ENCODE measurements at places on chromosomes 3 and 15. TPM values are rescaled to one million over a fixed set of nuclear protein-coding genes. Genes with fewer than 3 reads are reported as not detected.

GRCh38 chr3:135304378-135304777 is 509.3 kb downstream of the EPHB1 start:
- no peak for DNase-seq

GRCh38 chr3:65577843-65578430 is 460.8 kb downstream of the MAGI1 start:
- DNase-seq: no peak

GRCh38 chr3:9808345-9809037 is 1.6 kb upstream of the TTLL3 start:
- no peak for DNase-seq

GRCh38 chr3:113802795-113803455 is 35.7 kb upstream of the GRAMD1C start:
- DNase-seq: no peak

DNA sequence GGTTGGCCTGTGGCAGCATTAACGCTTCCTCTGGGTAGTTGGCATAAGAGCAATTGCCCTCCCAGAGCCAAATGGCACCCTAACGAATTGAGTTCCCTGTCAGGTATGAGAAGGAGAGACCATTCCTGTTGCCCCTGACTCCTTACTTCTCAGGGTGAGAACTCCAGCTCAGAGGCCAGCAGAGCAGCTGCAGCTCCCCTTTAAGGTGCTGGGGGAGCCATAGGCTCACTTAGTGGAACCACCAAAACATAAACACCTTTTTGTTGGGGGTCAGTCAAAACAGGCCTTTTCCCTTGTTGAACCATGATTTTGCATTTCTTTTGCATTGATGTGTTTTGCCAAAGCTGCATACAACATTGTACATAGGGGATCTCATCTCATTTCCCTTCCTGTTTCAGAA is 28.1 kb upstream of the LHFPL4 start:
- no peak for DNase-seq

GRCh38 chr3:146306656-146307455 is 56.0 kb upstream of the PLSCR4 start:
- no peak for DNase-seq

DNA sequence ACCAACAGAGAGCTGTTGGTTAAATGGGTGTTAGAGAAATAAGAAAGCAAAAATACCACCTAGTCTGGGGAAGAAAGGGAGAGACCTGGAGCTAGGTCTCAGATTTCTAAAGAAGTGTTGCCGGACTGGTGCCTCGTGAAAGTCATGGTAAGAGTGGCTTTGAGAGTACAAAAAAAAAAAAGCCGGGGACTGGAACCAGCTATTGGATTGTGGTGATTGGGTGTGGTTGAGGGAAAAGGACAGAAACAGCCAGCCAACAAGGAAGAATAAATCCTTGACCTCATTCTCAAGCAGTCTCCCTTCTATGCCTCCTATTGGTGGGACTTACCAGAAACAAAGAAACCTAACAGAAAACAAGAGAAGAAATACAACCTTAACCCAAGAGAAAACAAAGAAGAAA is 346.4 kb upstream of the KCNMB2 start:
- DNase-seq: no peak

- DNase-seq: no peak
Observed at GRCh38 chr3:128152419-128153155, 694 bp upstream of the EEFSEC start.

- DNase-seq: no peak
Observed at GRCh38 chr3:11593318-11594034, 50.2 kb downstream of the VGLL4 start.

GRCh38 chr3:108489776-108490175 is 20.6 kb downstream of the MYH15 start:
- no peak for DNase-seq

DNA sequence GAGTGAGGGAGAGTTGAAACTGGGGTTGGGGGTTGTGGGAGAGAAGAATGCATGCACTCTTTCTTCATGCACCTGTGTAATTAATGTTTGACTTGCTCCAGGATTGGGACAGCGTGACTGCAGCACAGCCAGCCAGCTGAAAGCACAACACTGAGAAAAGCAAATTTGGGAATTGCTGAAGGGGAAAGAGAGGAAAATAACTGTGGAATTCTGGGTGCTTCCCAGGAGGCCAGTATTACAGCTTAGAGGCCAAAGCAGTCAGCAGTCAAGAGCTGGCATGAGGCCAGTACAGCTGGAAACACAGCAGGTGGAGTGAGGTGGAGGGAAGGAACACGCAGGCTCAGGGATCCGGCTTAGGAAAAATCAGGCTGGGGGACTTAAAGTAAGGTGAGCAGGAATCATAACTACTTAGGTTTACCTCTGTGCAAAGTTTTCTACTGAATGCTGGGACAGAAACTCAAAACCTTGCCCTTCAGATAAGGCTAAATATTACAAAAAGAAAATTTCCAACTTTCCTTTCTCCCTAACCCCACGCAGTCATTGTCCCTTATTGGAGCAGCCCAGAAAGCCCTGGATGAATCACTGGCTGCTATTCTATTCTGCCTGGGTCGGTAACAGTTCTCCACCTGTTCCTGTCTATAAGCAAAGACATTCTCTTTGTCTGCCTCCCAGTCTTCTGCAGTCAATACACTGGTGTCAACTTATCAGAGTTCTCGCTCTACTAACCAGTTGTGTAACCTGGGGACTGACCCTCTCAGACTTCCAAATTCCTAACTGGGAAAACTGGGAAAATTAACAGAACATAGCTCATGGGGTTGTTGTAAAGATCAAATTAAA is 167.2 kb downstream of the MAGI1 start:
- DNase-seq: no peak

GRCh38 chr15:101718896-101719295 is 5.4 kb downstream of the TARS3 start:
- DNase-seq: no peak

- DNase-seq: no peak
Observed at GRCh38 chr3:156843071-156843808, 17.1 kb downstream of the LEKR1 start.

DNA sequence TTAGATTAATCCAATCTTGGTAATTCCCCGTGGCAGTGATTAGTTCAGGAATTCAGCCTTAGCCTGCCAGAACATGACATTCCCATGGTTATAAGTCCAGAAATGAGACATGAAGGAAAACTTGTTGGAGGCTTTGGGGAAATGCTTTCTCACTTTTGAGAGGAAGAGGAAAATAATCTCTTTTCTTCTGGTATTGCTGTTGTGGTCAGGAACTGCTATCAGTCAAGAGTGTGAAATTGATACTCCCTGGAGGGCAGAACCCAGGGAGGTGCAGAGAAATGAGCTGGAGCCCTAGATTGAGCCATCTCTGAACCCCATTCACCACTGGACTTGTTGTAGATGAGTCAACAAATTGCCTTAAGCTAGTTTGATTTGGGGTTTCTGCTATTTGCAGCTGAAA is 38.6 kb upstream of the APH1B start:
- DNase-seq: no peak

GRCh38 chr3:99637368-99638111 is 854 bp upstream of the COL8A1 start:
- DNase-seq: no peak

- no peak for DNase-seq
Observed at GRCh38 chr3:143885780-143886427, 37.6 kb upstream of the SLC9A9 start.

DNA sequence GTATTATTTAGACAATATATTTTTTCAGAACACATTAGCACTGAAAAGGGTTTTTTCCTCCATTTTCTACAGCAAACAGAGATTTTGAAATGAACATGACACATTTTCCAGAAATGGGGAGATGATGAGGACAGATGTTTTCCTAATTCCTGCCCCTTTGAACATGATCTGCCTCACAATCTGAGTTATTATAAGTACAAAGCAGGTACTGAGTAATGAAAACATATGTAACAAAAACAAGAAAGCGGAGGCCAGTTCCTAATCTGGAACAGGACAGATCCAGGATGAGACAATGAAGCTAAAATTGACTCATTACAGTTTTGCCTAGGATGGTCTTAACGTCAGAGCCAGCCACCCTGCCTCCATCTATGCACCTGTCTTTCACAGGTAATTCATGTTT is 642.8 kb upstream of the NR2F2 start:
- no peak for DNase-seq

DNA sequence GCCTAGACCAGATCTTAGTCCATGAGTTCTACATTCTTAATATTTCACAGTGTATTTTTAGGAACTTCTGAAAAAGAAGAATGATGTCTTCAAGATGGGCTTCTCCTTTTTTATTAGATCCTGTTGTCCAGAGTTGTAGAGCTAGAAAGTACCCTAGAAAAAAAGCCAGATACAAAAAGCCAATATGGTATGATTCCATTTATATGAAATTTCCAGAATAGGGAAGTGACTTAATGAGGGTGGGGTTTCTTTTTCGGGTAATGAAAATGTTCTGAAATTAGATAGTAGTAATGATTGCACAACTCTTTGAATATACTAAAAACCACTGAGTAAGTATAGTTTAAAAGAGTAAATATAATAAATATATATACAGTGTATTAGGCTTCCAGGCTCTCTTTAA is 116.9 kb downstream of the NFKBIZ start:
- no peak for DNase-seq

GRCh38 chr3:125967156-125967555 is 1.8 kb upstream of the ROPN1B start:
- DNase-seq: no peak

GRCh38 chr3:156978481-156978961 is 152.4 kb downstream of the LEKR1 start:
- DNase-seq: no peak

- DNase-seq: no peak
Observed at GRCh38 chr3:22862111-22862510, 341.0 kb upstream of the UBE2E2 start.

GRCh38 chr3:56858331-56858730 is 56.6 kb upstream of the ARHGEF3 start:
- DNase-seq: no peak

DNA sequence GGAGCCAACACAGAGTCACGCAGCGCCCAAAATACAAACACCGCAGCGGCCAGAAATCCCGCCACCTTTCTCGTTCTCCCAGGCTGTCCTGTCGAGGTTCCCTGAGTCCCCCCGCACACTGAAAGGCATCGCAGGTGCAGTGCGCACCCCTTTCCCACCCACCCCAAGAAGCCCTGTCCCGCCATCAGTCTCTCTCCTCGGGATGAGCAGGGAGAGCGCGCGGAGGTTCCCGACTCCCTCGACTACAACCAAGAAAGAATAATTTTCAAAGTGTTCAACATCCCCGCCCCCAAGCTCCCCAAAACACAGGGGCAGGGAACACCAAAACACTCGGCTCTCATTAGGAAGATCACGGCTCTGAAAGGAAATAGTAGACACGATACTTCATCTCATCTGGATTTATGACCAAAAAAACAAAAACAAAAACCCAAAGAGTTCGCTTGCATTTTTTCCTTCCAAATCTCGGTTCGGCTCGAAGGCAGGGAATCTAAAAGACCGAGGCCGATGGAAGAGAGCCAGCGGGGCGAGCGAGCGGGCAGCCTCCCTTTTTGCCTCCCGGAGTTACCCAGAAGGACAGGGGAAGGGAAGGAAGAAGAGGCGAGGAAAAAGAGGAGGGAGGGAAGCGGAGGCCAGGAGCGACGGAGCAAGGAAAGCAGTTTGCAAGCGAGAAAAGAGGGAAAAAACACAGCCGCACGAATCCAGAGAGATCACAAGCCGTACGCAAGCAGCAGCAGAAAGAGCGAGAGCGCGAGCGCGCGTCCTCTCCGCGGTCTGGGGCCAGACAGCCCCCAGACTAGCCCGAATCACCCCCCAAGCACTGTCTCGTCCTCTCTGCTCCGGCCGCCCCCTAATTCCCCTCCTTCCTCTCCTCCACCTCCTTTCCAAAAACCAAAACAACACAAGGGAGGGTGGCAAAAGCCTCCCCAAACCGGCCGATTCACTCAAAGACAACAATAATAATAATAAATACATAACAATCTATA is 808 bp downstream of the BCL6 start:
- peak; percentile 47 for DNase-seq

- no peak for DNase-seq
Observed at GRCh38 chr15:85316244-85316934, 64.0 kb upstream of the AKAP13 start.

DNA sequence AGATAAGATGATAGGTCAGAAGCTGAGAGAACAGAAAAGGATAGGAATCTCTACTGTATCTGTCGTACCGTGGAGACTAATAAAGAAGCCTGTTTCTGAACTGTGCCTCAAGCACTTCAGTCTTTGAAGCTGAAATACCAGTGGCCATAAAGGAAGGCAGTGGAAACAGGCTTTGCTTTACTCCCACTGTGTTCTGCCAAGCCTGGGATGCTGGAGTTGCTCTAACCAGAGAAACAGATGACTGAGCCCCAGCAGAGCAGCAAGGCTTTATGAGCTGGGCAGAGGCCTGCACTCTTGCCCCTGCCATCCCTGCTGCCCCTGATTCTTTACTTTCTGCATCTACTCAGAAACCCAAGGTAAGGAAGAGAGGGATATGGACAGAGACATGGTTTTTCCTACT is 89.4 kb downstream of the PDE8A start:
- DNase-seq: no peak

GRCh38 chr3:69161587-69162307 is 39.4 kb upstream of the LMOD3 start:
- no peak for DNase-seq

- DNase-seq: no peak
Observed at GRCh38 chr3:148938936-148939335, 52.4 kb upstream of the GYG1 start.

The CSTA gene
- not detected for total RNA-seq

The FGF7 gene
- not detected for total RNA-seq

The MAP1A gene
- 0.12 TPM for total RNA-seq

The TM4SF18 gene
- not detected for total RNA-seq

The GOLGA8G gene
- not detected for total RNA-seq

The PLS1 gene
- total RNA-seq: 0.66 TPM

The WDR76 gene
- total RNA-seq: 15.1 TPM

The FOXL2 gene
- total RNA-seq: not detected

The ARRDC4 gene
- 2.0 TPM for total RNA-seq

The GOLGA8T gene
- not detected for total RNA-seq

The LRRC34 gene
- 5.7 TPM for total RNA-seq

The GP9 gene
- total RNA-seq: not detected

The DNAJB11 gene
- total RNA-seq: 51.3 TPM
